ENCODE measurements at places on chromosomes 7 and 10.

DNA sequence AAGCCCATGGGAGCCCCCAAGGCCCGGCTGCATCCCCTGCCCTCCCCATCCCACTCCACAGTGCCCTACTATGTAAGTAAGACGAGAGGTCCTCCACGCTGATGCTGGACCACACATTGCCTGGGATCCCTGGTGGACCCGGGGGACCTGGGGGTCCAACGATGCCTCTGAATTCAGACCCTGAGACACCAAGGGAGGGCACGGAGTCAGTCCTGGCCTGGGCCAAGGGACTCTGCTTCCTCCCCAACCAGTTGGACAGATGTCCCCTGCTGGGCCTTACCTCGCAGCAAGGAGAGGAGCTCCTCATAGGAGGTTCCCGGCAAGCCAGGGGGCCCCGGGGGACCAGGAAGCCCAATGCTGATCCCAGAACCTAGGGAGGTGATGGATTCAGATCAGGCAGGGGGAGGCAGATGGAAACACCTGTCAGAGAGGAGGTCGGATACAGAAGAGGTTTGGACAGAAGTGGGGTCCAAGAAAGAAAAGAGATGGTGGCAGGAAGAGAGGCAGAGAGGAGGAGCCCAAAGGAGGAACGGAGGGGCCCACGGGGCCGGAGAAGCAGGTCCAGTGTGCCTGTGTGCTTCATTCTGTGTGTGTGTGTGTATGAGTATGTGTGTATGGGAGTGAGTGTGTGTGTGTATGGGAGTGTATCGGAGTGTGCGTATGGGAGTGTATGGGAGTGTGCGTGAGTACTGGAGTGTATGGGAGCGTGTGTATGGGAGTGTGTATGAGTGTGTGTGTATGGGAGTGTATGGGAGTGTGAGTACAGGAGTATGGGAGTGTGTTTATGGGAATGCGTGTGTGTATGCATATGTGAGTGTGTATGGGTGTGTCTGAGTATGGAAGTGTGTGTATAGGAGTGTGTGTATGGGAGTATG, 50.2 kb downstream of the COL17A1 start:
- DNase-seq = no peak

- DNase-seq = no peak
Measured at GRCh38 chr10:111709603-111710002, 474.0 kb downstream of the GPAM start.

GRCh38 chr10:100725071-100725471, 20.3 kb upstream of the PAX2 start:
- DNase-seq = no peak

GRCh38 chr7:140350056-140350455, 48.3 kb downstream of the SLC37A3 start:
- DNase-seq = no peak

- DNase-seq = no peak
Measured at GRCh38 chr7:50335795-50336754, 31.6 kb downstream of the IKZF1 start.

GRCh38 chr10:114131094-114131493, 42.9 kb downstream of the CCDC186 start:
- no peak for DNase-seq

GRCh38 chr10:92891885-92892690, 43.8 kb downstream of the EXOC6 start:
- DNase-seq = peak; percentile 18

- no peak for DNase-seq
Measured at GRCh38 chr7:44080686-44081265, 1.6 kb downstream of the POLM start.

- DNase-seq = peak; percentile 48
Measured at GRCh38 chr10:79374312-79375191, 27.3 kb downstream of the PPIF start.

- DNase-seq = no peak
Measured at GRCh38 chr7:12146813-12147212, 64.3 kb upstream of the TMEM106B start.
